Heart left ventricle (tissue), 16 donors: ENCODE measurements at places on chromosomes 6 and 20.

GRCh38 chr6:1496836-1497760, 107.7 kb downstream of the FOXF2 start:
- peak; percentile 38 for DNase-seq

GRCh38 chr20:54822386-54822785, 347.0 kb downstream of the DOK5 start:
- DNase-seq: no peak

- DNase-seq: no peak
Observed at GRCh38 chr6:109768485-109768884, 77.4 kb downstream of the FIG4 start.

GRCh38 chr20:45091366-45091765, 9.6 kb downstream of the KCNS1 start:
- DNase-seq: no peak

- DNase-seq: no peak
Observed at GRCh38 chr6:107604549-107604948, 114.6 kb downstream of the SOBP start.

GRCh38 chr20:53972179-53972578, 98.2 kb downstream of the BCAS1 start:
- DNase-seq: no peak

- no peak for DNase-seq
Observed at GRCh38 chr6:130203370-130203769, 19.4 kb downstream of the SAMD3 start.

- no peak for DNase-seq
Observed at GRCh38 chr6:5059036-5059896, 25.9 kb upstream of the PPP1R3G start.

- no peak for DNase-seq
Observed at GRCh38 chr6:144160431-144161005, 10.2 kb downstream of the STX11 start.

DNA sequence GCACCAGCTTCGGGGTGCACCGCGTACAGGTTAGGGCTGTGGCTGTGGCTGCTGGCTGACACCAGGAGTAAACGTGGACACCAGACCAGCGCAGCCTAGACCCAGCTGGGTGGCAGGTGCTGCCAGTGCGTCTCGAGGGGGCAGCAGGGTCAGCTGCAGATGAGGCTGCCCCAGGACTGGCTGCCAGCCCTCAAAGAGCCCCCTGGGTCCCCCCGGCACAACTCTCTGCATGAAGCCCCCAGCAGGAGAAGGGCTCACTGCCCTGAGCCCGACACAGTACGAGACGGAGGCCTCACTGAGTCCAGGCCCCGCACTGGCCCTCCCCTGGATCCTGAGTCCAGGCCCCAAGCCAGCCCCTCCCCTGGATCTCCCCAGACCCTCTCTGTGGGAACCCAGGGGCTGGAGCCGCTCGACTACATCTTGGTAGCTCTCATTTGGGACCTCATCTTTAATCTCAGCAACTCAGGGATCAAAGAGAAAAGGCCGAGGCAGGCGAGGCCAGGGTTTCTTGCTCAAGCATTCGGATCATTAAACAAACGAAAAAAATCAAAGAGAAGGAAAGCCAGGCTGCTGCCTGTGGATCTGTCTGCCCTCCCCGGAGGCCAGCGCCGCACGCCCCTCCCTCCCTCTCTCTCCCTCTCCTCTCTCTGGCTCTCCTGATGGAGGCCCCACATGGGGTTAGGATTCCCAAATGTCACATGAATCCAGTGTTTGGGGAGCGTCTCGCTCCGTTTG, 7.0 kb upstream of the NKAIN4 start:
- no peak for DNase-seq

GRCh38 chr6:25217829-25218228, 61.3 kb upstream of the CARMIL1 start:
- no peak for DNase-seq

DNA sequence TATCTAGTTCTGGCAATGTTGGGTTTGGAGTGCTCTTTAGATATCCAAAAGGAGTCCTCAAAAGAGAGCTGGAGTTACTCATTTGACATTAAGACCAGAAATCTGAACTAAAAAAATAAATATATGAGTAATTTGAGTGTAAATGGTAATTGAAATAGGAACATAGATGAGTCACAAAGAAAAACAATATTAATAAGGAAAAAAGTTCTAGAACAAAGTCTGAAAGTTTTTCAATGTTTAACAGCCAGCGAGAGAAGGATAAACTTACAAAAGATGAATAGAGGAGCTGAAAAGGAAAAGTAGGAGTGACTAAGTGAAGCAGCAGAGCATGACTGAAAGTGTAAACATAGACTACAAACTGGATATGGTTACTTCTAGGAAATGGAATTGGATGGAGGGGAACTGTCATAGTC, 46.8 kb downstream of the EPM2A start:
- no peak for DNase-seq

DNA sequence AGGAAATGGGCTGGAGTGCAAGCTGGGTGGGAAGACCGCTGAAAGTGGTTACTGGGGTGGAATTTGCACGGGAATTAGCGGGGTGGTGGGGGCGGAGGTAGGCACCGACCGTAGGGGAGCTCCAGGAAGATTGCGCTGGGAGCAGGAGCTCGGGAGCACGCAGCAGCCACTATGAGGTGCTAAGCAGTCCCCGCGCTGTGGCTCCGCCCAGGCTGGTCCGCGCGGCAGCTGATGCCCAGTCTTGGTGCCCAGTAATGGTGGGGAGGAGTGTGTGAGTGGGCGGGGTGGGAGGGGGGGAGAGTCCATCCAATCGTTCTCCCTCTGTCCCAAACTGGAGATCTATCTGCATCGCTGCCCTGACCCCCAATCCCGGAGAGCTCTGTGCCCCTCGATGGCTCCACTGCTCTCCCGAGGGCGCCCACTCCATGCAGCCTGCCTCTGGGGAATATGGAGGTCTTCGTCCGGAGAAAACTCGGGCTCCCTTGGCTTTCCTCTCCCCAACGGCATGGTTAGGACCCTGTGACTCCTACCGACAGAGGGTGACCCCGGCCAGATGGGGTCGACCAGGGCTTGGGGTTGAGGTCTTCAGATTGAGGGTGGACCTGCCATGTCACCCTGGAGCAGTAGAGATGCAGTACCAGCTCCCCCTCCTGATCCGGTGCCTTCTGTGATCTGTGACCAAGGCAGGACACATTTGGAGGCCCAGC, 5.3 kb downstream of the TP53TG5 start:
- DNase-seq: peak; percentile 64

- DNase-seq: no peak
Observed at GRCh38 chr6:160986851-160987250, 4.7 kb upstream of the MAP3K4 start.

DNA sequence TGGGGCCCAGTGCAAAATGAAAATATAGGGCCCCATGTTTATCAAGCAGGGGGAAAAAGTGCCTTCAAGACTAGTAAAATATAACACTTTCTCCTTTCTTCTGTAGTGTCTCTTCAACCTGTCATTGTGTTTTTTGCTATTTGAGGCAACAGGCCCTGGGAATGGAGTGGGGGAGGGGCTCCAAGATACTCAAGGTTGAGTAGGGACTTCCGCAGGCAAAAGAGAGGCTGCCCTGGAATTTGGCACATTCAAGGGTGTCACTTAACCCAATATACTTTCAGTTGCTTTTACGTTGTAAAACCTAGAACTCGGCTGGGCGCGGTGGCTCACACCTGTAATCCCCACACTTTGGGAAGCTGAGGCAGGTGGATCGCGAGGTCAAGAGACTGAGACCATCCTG, 154.9 kb downstream of the ALDH8A1 start:
- no peak for DNase-seq

GRCh38 chr20:62065674-62066338, at the start of gene TAF4:
Gene TAF4, minus strand, starts transcription at chr20:62065881. Its CDS starts 71 bp downstream, at chr20:62065810.
- peak; percentile 89 for DNase-seq

GRCh38 chr20:31841928-31842327, 3.5 kb downstream of the FOXS1 start:
- DNase-seq: peak; percentile 72

DNA sequence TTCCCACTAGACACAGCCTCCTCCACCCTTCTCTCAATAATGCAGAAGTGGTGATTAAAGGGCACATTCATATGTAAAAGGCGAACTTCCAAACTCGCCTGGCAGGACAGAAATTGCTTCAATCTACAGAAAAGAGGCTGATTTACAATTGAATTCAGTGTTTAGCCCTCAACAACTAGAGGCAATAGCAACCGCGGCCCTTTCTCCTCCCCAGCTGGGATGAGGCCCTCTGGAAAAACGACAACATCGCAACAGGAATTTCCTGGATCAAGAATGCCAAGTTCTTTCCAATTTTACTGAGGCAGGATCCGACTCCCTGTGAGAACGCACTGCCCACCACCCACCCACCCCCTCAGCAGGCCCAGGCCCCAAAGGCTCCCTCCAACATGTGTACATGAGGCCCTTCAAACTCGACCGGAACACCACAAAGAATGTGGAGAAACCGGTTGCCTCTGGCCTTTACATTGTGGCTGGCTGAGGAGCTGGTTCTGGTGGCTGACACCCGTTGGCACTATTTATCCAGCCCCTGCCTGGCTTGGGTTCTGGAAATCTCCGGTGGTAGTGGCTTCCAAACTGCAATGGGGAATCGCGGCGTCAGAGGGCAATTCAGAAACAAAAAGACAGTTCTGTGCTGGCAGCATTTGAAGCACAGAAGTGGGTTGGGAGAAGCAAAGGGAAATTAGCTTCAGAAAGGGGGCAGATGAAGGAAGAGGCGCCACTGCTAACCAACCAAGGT, 36.8 kb downstream of the ZMYND8 start:
- DNase-seq: peak; percentile 60

GRCh38 chr20:43960231-43960630, 45.6 kb downstream of the TOX2 start:
- no peak for DNase-seq

GRCh38 chr6:44067173-44068139, 59.8 kb downstream of the MRPL14 start:
- DNase-seq: no peak

GRCh38 chr6:118808793-118809638, 84.9 kb upstream of the ASF1A start:
- no peak for DNase-seq

DNA sequence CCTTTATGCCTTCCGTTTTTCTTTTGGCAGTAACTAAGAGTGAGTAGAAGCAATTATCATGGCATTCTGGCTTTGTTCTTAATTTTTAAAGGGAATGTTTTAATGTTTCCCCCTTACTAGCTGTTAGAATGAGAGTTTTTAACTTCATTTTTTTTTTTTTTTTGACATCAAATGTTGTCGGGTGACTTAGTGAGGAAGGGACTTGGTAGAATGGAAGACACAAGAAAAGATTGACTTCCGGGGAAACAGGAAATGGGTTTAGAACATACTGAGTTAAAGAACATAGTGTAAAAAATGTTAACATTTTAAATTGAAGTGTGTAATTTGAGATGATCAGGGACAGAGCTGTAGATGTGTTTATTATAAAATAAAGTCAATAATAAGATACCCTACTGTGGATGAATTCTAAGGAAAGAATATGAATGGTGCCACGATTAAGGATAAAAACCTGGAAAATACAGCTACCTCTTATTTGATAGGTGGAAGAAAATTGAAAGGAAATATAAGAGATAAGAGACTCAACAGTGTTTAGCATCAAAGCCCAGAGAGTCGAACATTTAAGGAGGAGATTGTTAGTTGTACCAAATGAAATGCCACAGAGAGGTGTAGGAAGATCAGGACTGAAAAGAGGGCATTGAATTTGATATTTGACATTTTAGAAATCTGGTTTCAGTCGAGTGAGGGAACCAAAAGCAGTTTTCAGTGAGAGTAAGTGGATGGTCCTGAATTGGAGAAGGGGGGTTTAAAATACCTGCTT, 9.4 kb downstream of the HSF2 start:
- no peak for DNase-seq

DNA sequence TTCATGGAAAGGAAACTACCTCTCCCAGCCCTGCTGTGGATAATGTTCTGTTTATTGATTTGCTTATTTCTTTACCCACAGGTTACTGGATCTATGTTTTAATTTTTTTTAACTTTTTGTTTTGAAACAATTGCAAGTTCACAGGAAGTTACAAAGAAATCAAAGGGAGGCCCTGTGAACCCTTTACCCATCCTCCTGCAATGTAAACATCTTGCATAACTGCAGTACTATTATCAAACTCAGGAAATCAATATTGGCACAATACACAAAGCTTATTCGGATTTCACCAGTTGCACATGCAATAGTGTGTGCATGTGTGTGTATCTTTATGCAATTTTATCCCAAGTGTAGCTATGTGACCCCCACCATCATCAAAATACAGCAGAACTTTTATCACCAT, 398.0 kb downstream of the BTBD3 start:
- no peak for DNase-seq
